Stimulated activated CD4-positive, alpha-beta T cell treated with anti-CD3 and anti-CD28 coated beads, Interleukin-2, amount 100 ng/mL, for 4 hours (primary cell): ENCODE measurements at places on chromosomes 11 and 22.

DNA sequence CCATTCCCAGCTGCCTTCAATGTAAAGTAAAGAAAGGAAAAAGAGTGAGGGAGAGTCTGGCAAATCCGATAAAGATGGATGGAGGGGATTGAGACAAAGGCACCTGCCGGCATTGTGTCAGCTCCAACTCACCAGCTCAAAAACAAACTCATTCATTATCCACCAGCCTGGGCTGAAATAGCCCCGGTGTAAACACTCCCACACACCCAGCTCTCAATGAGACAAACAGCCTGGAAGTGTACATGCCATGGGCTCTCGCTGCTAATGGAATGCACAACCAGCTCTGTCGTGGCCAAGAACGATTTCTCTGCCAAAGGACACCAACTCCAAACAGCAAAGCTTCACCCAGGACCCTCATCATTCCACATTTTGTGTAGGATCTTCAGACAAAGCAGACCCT, 89.3 kb upstream of the OPCML start:
- DNase-seq, result no peak

- peak; percentile 66 for DNase-seq
Measured at GRCh38 chr11:77411717-77412441, 62.0 kb downstream of the PAK1 start.

- no peak for DNase-seq
Measured at GRCh38 chr11:119460097-119460496, 37.1 kb upstream of the THY1 start.

DNA sequence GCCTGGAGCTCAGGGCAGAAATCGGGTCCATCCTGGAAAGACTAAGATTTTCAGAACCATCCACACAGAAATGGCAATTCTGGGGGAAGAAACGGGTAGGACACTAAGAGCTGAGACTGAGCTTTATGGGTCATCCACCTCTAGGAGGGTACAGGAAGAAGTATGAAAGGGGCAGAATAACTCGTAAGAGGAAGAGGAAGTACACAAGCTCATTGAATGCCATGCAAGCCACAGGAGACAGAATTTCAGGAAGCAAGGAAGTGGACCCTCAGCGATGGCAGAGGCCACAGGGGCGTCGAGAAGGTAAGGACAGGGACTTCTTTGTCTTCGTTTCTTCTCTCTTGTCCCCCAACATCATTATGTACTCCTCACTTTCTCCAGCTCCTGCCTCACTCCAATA, 169.6 kb downstream of the MAML2 start:
- DNase-seq, result no peak

- no peak for DNase-seq
Measured at GRCh38 chr11:78310500-78310909, 107.1 kb downstream of the GAB2 start.

DNA sequence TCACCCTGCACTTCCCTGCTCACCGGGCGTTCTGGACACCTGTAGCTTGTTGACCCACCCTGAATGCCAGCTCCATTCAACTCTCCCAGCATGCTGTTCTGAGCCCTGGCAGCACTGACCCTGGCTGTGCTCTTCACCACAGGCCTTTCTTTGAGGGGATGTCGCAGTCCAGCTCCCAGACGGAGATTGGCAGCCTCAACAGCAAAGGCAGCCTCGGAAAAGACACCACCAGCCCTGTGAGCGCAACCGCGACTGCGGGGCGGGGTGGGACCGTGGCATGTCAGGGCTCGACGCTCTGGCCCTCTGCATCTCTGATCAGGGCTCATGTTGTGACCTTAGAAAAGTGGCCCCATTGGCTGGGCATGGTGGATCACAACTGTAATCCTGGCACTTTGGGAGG, 47.4 kb upstream of the RAB1B start:
- no peak for DNase-seq

- DNase-seq, result no peak
Measured at GRCh38 chr11:31783252-31783651, 27.9 kb downstream of the PAX6 start.

GRCh38 chr11:134181707-134182106, 42.1 kb downstream of the NCAPD3 start:
- DNase-seq, result no peak

GRCh38 chr11:73203790-73204189, 14.3 kb upstream of the P2RY2 start:
- DNase-seq, result no peak

- DNase-seq, result no peak
Measured at GRCh38 chr11:15342163-15342562, 227.4 kb downstream of the INSC start.

DNA sequence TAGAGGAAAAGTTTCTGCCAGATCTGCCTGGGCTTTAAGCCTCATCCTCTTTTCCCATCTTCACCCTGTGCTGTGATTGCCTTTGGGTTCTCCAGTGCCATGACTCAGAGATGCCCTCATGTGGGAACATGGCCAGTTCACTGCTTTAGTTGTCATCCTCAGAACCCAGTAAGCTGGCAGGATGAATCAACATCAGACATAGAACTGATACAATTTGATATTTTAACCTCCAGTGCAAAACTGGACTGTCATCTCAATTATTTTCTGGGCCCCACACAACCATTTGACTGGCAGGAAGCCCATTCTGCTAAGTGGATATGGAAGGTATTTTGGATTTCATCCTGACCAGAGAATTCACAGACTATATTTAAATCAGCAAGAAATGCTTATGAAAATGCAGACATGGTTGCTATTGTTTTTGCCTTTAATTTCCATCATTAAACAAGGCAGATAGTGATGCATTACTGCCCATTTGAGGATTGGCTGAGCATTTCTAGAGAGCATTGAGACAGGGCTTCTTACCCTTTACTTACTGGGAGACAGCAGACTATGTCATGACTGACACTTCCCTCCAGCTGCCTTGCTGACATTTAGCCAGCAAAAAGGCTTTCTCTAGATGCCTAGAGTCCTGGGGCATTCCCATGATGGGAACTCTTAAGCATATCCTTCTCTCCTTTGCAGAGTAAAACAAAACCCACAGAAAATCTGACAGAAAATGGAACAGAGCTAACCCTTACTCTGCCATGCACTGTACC, 327.1 kb upstream of the MTNR1B start:
- DNase-seq, result no peak

GRCh38 chr11:94148189-94148588, 19.5 kb downstream of the PANX1 start:
- no peak for DNase-seq

GRCh38 chr22:31526270-31526669, 29.9 kb downstream of the SFI1 start:
- no peak for DNase-seq

DNA sequence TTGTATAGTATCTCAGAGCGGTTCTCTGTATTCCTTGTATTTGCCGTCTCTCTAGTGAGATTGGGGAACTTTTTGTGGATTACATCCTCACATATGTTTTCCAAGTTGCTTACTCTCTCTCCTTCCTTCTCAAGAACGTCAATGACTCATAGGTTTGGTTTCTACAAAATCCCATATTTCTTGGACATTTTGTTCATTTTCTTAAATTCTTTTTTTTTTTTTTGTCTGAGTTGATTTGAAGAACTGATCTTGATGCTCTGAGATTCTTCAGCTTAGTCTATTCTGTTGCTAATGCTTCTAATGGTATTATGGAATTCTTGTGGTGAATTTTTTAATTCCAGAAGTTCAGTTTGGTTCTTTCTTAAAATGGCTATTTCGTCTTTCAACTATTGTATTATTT, 28.4 kb upstream of the SLN start:
- no peak for DNase-seq

DNA sequence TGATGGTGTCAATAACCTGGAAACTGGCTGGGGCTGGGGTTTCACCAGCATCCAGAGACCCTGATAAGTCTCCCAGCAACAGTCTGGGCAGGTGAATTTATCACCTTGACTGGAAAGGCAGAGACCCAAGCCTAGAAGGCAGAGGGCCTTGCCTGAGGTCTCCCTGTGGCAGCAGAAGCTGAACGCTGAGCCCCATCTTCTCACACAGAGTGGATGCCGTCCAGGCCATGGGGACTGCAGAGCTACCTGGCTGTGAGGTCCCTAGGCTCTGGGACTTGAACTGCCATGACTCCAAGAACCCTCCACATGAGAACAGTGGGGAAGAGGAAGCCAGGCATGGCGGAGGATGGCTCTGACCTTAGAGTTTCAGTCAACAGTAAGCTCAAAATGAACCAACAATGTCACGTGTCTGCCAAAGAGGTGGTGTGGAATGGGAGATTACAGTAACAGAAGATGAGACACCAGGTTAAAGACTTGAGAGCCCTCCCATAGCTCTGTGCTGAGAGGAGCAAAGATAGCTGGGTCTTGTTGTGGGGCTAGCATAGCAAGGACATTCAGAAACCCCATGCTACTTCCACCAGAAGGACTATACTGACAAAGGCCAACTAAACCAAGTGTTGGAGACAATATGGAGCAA, 79.1 kb upstream of the LINC01488 start:
- no peak for DNase-seq

GRCh38 chr11:128497776-128498095, 89.6 kb downstream of the ETS1 start:
- DNase-seq, result no peak

DNA sequence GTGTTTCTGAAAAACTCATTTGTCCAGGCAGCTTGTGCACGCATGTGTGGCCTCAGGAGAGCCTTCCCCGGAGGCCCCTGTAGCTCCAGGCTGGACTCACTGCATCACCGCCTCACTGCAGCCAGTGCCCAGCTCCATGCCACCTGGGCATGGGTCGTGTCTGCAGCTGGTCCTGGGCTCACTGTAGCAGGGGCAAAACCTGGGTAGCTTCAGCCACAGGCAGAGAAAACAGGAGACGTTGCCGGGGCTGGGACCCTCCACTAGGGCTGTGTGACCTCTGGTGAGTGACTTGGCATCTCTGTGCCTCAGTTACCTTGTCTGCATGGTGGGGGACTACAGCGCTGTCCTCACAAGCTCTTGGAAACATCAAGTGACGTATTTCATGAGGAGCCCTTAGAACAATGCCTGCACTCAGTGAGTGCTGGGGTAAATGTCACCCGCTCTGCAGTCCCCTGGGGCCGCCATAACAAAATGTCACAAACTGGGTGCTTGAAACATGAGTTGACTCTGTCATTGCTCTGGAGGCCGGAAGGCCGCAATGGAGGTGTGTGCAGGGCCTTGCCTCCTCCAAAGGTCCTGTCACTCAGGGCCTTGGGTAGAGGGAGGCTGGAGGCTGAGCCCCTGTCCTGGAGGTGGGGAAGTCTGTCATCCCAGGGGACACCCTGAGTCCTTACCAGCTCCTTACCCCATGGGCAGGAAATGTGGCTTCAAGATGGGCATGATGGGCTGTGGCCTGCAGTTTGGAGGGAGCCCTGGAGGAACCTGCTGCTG, 488.7 kb downstream of the TBC1D22A start:
- no peak for DNase-seq

DNA sequence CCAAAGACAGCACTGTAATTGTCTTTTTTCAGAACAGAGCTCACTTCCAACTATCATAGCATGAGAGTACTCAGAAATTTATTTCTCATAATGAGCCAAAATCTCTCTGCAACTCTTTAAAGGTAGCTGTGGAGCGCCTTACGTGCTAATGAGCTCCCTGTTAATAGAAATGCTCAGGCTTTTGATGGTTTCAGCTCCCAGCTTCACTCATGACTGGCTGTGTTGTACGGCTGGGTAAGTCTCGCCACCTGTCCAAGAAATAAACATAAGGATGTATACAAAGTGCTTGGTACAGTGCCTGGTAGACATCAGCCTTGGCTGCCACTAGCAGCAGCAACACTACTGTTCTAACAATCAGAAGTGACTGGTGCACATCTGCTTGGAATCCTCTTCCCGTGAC, 109.4 kb downstream of the LDLRAD3 start:
- DNase-seq, result no peak

- DNase-seq, result no peak
Measured at GRCh38 chr22:48169227-48169626, 1406.8 kb downstream of the TBC1D22A start.

GRCh38 chr11:14022251-14022650, 59.7 kb downstream of the SPON1 start:
- DNase-seq, result no peak

DNA sequence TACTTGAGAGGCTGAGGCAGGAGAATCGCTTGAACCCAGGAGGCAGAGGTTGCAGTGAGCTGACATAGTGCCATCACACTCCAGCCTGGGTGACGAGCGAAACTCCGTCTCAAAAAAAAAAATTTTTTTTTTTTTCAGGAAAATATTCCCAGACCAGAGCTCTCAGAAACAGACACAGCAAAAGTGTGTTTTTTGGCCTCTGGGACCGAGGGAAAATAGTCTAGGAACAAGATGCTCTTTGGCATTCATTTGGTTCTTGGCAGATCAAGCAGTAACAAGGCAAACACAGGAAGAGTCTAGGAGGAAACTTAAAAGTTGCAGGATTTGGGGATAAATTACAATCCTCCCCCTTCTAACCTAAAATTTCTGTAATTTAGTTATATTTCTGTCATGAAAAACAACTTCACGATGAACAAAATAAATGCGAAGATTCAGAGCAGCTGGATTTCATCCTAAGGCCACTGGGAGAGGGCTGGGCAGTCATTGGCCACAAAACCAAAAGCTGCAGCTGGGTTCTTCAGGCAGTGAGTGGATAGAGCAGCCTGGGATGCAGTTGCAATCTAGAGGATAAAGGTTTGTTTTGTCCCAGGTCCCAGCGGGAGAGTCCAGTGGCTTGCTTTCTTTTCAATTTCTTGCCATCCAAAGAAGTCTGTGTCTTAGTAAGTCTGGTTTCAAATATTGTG, 19.7 kb downstream of the ATG16L2 start:
- no peak for DNase-seq

DNA sequence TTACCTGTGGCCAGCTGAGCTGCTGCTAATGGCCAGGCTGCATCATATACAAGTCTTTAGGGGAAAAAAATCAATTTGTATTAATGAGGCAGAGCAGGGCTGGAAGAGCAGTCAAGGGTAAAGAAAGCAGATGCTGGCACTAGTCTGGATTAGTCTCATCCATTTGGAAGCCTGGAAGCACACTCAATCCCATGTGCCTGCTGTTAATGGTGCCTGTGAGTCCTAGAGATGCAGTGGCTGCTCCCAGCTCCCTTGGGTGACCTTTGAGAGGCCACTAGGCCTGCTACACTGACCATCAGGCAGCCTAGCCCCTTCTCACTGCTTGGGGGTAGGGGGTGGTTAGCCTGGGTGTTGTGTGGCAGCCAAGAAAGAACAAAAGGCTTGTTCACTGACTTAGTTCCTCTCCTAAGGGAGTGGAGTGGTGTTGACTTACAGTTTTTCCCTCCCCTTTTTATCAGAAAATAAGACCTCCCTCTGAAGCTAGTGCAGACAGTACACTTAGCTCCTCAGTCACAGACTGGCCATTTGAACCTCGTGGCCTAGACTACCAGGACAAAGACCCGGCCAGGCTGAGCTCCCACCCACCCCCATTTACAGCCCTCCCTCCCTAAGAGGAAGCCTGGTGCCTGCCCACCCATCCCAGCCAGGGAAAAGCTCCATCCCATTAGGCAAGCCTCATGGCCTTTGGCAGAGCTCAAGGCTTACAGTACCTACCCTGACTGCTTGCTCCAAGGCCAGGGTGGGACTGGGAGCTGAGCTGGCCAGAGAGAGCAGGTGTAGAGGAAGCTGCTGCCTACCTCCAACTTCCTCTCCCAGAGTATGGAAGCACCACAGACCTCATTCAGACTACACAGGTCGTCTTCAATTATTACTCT, 7.8 kb downstream of the PIK3IP1 start:
- DNase-seq, result no peak

DNA sequence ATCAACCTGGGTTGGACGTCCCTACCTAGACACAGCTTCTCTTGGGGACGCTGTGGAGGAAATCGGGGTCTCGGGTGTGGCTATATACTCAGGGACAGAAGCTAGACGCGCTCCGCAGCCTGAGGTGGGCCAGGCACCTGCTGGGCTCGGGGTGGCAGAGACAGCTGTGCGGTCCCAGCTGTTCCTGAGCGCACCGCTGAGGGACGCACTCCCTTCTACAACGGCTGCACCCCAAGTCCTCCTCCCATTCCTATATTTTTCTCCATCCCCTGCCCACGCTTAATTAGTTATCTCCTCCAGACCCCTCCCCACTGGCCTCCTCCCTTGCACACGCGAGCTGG, 188 bp upstream of the MTNR1B start:
- no peak for DNase-seq
